ENCODE measurements at places on chromosomes 16 and 17. TPM values are rescaled to one million over a fixed set of nuclear protein-coding genes. Genes with fewer than 3 reads are reported as not detected.
A peak's percentile ranks its signal among the peaks of the same experiment; 100 is the strongest.

DNA sequence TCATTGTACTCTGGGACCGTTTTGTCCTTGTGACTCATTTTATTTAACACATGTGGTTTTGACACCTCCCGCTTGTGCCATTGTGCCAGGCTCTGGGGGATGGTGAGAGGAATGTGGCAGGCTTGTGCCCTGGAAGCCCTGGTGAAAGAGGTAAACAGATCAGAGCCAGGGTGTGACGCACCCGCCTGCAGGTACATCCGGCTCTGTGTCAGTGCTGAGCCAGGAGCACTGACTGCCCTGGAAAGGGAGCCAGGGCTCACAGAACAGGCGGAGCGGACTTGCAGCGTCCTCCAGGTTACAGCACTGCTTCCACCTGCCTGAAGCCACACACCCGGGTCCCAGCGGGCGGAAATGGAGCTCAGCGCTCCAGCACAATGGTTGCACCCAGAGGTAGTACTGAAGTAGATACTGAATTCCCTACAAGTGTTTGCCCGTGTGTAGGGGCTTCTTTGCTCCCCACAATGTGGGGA is 30.6 kb downstream of the CDRT15 start:
- peaks cover 6% of the 10 kb centered on the region for H3K4me1 ChIP-seq
- no peak overlapping the region for H3K27ac ChIP-seq
- no peaks in the 10 kb centered on the region for H3K27me3 ChIP-seq
- no peak for DNase-seq
- no peak overlapping the region for H3K4me3 ChIP-seq
- peaks cover 17% of the 10 kb centered on the region for H3K36me3 ChIP-seq

- H3K36me3 ChIP-seq: no peaks in the 10 kb centered on the region
- no peaks in the 10 kb centered on the region for H3K27me3 ChIP-seq
- H3K27ac ChIP-seq: peak overlapping the region; percentile 93
- H3K4me3 ChIP-seq: no peak overlapping the region
- peaks cover 72% of the 10 kb centered on the region for H3K4me1 ChIP-seq
- DNase-seq: no peak
Observed at GRCh38 chr17:17036524-17036998, 5.7 kb upstream of the MPRIP start.

GRCh38 chr17:62098623-62099231 is 33.6 kb upstream of the MED13 start:
- no peak overlapping the region for H3K27ac ChIP-seq
- peaks cover 3% of the 10 kb centered on the region for H3K4me1 ChIP-seq
- H3K27me3 ChIP-seq: peaks cover 1% of the 10 kb centered on the region
- peaks cover 2% of the 10 kb centered on the region for H3K36me3 ChIP-seq

DNA sequence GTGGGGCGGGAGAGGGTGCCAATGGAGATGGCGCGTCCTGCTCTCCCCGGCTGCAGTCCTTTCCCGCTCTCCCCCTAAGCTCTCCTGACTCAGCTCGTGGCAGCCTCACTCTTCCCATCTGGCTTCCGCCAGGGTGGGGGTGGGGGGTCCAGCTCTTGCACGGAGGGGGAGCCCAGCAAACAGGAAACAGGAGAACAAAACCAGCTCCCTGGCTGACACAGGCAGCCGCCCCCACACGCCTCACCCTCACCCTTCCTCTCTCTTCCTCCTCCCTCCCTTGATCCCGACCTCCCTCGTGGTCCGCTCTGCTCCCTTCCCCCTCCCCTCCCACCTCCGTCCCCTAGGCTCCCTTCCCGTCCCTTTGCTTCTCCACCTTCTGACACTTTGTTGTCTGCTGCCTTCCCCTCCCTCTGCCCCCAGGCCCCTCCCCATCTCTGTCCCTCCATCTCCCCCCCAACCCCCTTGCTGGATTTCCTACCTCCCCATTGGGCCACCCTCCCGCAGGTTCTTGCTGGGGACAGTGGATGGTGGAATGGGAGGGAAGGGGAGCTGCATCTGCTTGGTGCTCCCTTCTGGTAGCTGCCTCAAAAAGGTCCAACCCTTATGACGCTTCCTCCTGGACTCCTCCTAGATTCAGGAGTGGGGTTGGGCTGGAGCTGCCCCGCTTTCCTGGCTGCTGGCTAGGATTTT is 23.7 kb downstream of the ARHGAP23 start:
- no peak for DNase-seq
- H3K27ac ChIP-seq: peak overlapping the region; percentile 97
- no peaks in the 10 kb centered on the region for H3K36me3 ChIP-seq

- H3K27me3 ChIP-seq: no peaks in the 10 kb centered on the region
- no peak for DNase-seq
- H3K27ac ChIP-seq: peak overlapping the region; percentile 96
- peaks cover 63% of the 10 kb centered on the region for H3K4me1 ChIP-seq
- no peak overlapping the region for H3K4me3 ChIP-seq
Observed at GRCh38 chr16:70746040-70746707, 54.8 kb downstream of the VAC14 start.

DNA sequence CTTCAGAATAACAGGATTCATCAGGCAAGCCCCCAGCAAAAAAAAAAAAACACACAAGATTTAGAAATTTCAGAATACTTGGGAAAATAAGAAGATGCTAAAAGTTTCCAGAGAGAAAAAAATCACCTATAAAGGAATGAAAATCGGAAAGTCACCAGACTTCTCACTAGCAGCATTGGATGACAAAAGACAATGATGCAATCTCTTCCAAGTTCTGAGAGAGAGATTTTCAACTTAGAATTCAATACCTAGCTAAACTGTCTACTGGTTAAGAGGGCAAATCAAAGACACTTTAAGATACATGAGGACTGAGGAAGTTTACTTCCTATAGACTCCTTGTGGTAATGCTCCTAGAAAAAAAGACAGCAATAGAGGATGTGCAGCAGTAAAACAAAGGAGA is 23.9 kb upstream of the TNS4 start:
- H3K36me3 ChIP-seq: peaks cover 6% of the 10 kb centered on the region
- H3K4me1 ChIP-seq: peaks cover 23% of the 10 kb centered on the region
- DNase-seq: no peak
- no peak overlapping the region for H3K4me3 ChIP-seq
- no peaks in the 10 kb centered on the region for H3K27me3 ChIP-seq
- H3K27ac ChIP-seq: no peak overlapping the region

SNX20 gene
- not detected for total RNA-seq

TOP3A gene
- 37.3 TPM for total RNA-seq

Measured in chondrocyte (in vitro differentiated cells).